ENCODE measurements at places on chromosomes 16 and 17. TPM values are rescaled to one million over a fixed set of nuclear protein-coding genes. Genes with fewer than 3 reads are reported as not detected.

DNA sequence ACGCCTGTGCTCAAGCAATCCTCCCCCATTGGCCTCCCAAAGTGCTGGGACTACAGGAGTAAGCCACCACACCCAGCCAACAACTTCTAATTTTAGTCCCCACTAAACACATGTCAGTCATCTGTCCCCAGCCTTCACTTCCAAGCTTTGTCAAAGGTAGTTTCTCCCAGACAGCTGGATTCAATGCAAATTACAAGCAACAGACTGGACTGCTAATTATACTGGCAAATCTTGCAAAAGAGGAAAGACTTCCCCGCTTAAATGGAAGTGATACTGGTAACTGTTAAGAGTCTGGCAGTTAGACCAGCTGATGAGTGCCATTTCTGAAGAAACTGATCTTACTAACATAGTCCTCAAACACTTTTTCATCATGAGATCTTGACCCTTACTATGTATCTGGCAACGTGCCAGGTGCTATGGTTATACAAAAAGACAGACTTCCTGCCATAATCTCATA, 8.2 kb upstream of the GGA2 start:
- H3K36me3 ChIP-seq = peaks cover 16% of the 10 kb centered on the region
- H3K27ac ChIP-seq = no peak overlapping the region
- no peak for DNase-seq
- H3K27me3 ChIP-seq = no peaks in the 10 kb centered on the region
- no peak overlapping the region for H3K4me3 ChIP-seq

DNA sequence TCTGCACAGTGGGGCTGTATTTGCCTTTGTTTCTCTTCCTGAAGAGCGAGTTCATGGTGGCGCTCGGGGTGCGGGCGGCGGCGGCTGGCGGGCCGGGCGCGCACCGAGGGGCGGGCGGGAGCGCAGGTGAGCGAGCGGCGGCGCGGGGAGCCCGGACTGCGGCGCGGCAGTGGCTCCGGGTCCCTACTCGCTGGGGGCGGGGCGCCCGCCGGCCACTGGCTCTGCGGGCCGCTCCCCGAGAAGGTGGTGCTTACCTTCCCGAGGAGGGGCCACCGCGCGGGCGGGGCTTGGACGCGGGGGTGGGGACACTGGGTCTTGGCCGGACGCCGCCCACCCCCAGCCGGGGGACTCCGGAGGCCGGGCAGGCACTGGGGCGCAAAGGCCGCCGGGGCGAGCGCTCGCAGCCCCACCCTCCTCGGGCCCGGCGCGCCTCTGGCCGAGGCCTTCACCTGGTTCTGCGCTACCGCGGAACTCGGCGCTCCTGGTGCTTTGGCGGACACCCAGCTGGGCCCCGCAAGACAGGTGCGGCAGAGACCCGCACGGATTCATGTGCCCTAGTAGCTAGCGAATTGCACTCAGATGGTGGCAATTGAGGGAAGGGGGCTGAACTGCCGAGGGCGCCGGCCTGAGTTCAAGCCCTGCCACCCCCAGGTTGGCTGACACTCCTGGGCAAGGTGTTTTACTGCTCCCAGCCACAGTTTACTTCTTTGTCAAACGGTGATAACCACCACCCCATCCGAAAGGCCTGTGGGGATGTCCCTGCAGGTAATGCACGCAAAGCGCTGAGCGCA, at the start of gene PPL:
Gene PPL, minus strand, starts transcription at position 158 of the 791 bp plus-strand sequence. Its CDS starts 103 bp downstream, at position 55.
- H3K27ac ChIP-seq = no peak within 1 kb of the TSS
- H3K36me3 ChIP-seq = no peaks in the 10 kb centered on the region
- peak within 1 kb of the TSS; percentile 38 for H3K4me3 ChIP-seq
- H3K27me3 ChIP-seq = peaks cover 9% of the 10 kb centered on the region
- peaks cover 13% of the 10 kb centered on the region for H3K4me1 ChIP-seq

GRCh38 chr16:88358023-88358420, 24.7 kb upstream of the ZNF469 start:
- no peak for DNase-seq
- H3K27ac ChIP-seq = no peak overlapping the region
- H3K27me3 ChIP-seq = no peaks in the 10 kb centered on the region
- no peaks in the 10 kb centered on the region for H3K4me1 ChIP-seq

- peaks cover 8% of the 10 kb centered on the region for H3K4me1 ChIP-seq
- H3K4me3 ChIP-seq = no peak overlapping the region
- H3K36me3 ChIP-seq = no peaks in the 10 kb centered on the region
- no peak for DNase-seq
These were observed 57.5 kb downstream of the WIPI1 start for GRCh38 chr17:68399638-68400403.

DNA sequence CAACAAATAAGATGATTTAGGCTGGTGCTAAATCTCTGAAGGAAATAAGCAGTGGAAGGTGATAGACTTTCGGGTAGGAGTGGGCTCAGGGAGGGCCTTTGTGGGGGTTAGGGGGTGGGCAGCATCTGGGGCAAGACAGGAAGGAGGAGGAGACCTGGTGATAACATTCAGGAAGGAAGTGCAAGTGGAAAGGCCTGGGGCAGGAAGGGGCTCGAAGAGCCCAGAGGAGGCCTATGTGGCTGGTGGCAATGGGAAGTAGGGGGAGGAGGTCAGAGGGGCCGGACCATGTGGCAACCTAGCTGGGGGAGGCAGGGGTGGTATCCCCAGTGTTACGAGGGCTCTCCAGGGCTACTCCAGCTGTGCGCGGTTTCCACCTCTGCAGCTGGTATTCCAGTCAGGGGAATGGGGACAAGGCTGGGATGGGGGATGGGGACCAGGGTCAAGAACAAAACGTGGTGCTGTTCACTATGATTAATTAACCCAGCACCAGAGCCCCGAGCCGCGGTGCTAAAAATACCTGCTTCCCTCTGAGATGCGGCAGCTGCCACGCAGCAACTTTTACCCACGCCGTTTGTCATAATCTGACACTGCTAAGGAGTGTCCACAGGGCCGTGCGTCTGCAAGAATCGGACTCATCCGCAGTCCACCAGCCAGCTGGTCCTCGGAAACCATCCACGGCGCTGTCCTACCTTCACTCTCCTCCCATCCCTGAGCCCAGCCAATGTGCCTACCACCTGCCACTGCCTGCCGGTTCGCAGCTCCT, 5.2 kb upstream of the CCDC182 start:
- no peaks in the 10 kb centered on the region for H3K36me3 ChIP-seq
- H3K27ac ChIP-seq = no peak overlapping the region
- no peak for DNase-seq
- no peaks in the 10 kb centered on the region for H3K27me3 ChIP-seq

DNA sequence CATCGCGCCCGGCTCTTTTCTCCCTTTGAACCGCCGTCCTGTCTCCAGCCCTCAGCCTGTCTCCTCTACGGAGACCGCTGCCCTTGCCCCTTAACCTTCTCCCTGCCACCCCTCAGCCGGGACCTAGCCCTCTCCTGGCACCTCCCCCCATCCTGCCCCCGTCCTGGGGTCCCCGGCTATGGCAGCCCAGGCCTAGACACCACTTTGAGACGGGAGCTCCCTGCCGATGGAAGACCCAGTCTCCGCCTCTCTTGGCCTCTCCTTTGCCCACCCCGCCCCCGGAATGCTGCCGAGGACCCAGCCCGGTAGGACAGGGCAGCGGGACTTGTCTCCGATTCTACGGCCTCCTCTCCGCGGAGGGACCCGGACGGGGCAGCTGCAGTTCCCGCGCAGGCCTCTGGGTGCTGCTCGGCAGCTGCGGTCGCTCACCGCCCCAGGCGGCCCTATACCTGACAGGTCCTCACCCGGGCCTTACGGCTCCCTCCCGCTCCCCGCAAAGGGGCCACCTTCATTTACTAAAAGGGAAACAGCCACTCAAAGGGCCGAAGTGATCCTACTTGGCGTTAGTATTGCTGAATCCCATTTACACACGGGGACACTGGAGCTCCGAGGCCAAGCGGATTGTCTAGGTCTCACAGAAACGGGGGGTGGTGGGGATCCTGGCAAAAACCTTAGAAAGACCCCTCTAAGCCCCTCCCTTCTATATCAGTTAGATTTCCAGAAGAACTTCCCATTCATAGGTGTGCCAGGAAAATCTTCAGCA, 32.6 kb upstream of the TAC4 start:
- peaks cover 4% of the 10 kb centered on the region for H3K27me3 ChIP-seq
- H3K4me3 ChIP-seq = no peak overlapping the region
- no peaks in the 10 kb centered on the region for H3K36me3 ChIP-seq
- DNase-seq = peak; percentile 62
- no peak overlapping the region for H3K27ac ChIP-seq

DNA sequence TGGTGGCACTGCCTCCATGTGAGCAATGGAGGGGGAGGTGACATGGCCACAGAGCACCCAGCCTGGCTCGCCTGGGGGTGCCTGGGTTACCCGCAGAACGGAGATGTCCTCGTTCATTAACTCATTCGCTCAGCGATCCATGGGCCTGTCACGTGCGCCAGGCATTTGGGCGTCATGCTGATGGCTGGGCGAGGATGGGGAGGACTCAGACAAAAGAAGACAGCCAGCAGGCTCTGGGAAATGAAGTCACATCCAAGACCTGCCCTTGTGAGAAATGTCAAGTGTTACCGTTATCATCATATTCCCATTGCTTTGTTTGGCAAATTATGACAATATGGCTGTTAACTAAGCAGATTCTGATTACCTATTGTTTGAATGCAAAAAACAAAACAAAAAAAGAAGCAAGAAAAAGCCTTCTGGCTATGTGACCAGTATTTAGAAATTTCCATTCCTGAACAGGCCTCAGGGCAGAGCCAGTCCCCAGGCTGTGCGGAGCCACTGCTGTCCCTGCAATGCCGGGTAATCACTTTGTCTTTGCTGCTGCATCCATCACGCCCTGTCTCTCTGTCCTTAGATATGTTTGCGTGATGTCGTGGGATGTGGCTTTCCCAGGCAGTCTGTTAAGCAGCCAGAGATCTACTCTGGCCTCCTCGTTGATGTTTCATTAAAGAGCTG, 57.9 kb downstream of the CMIP start:
- no peak for DNase-seq
- H3K4me3 ChIP-seq = no peak overlapping the region
- H3K27me3 ChIP-seq = no peaks in the 10 kb centered on the region
- H3K4me1 ChIP-seq = no peaks in the 10 kb centered on the region
- H3K27ac ChIP-seq = no peak overlapping the region

- H3K36me3 ChIP-seq = no peaks in the 10 kb centered on the region
- H3K27ac ChIP-seq = no peak overlapping the region
- no peak overlapping the region for H3K4me3 ChIP-seq
- H3K4me1 ChIP-seq = peaks cover 24% of the 10 kb centered on the region
These were observed 81.4 kb upstream of the NOL11 start for GRCh38 chr17:67636312-67636711.

GRCh38 chr17:49548506-49549310, 27.0 kb upstream of the NXPH3 start:
- H3K27me3 ChIP-seq = no peaks in the 10 kb centered on the region
- peak; percentile 57 for DNase-seq
- no peak overlapping the region for H3K4me3 ChIP-seq
- no peak overlapping the region for H3K27ac ChIP-seq

The FZD2 gene
- 2.4 TPM for polyA plus RNA-seq

The SDR42E2 gene
- polyA plus RNA-seq = not detected

GRCh38 chr17:76735006-76735405, 2.1 kb downstream of the SRSF2 start:
- H3K4me3 ChIP-seq = peak overlapping the region; percentile 71
- no peak for DNase-seq
- no peaks in the 10 kb centered on the region for H3K27me3 ChIP-seq
- H3K4me1 ChIP-seq = peaks cover 26% of the 10 kb centered on the region
- H3K36me3 ChIP-seq = no peaks in the 10 kb centered on the region

The KRT40 gene
- not detected for polyA plus RNA-seq

DNA sequence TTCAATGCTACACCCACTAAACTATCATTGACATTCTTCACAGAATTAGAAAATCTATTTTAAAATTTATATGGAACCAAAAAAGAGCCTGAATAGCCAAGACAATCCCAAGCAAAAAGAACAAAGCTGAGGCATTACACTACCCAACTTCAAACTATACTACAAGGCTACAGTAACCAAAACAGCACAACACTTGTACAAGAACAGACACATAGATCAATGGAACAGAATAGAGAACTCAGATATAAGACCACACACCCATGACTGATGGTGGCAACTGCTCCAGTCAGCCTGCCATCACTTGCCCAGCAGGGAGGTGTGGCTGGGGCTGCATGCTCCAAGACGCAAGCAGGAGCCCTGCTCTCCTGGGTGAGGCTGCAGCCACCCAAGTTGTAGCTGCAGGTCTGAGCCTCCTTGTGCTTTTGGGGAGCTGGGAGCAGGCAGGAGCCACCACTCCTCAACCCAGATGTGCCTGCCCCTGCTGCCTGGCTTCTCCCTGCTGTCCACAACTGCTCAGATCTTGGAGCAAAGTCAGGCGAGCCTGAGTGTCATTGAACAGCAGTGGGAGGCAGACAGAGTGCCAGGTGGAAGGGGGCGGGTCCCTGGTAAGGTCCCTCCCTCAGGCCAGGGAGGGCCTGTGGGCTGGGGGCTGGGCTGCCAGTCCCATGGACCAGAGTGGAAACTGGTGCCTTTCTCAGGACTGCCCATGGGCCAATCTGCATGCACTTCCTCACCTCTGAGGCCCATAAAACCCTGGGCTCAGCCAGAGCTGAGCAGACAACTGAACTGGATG, 24.7 kb downstream of the SSH2 start:
- no peak overlapping the region for H3K4me3 ChIP-seq
- DNase-seq = no peak
- no peaks in the 10 kb centered on the region for H3K4me1 ChIP-seq
- H3K27ac ChIP-seq = no peak overlapping the region
- H3K36me3 ChIP-seq = no peaks in the 10 kb centered on the region

- no peaks in the 10 kb centered on the region for H3K27me3 ChIP-seq
- peaks cover 24% of the 10 kb centered on the region for H3K4me1 ChIP-seq
- peak; percentile 50 for DNase-seq
- no peak overlapping the region for H3K4me3 ChIP-seq
These were observed 16.7 kb upstream of the SLC12A3 start for GRCh38 chr16:56848029-56848936.

GRCh38 chr16:50167556-50167955, 14.4 kb downstream of the TENT4B start:
- H3K4me3 ChIP-seq = no peak overlapping the region
- peaks cover 10% of the 10 kb centered on the region for H3K4me1 ChIP-seq
- H3K27ac ChIP-seq = no peak overlapping the region
- H3K27me3 ChIP-seq = no peaks in the 10 kb centered on the region
- H3K36me3 ChIP-seq = no peaks in the 10 kb centered on the region

All from heart left ventricle (tissue), 16 donors.